ENCODE measurements at places on chromosomes 7 and 10. TPM values are rescaled to one million over a fixed set of nuclear protein-coding genes. Genes with fewer than 3 reads are reported as not detected.

GRCh38 chr7:98551611-98552273 is 65.3 kb upstream of the NPTX2 start:
- H3K27ac ChIP-seq: no peak overlapping the region
- no peaks in the 10 kb centered on the region for H3K36me3 ChIP-seq
- DNase-seq: no peak
- peaks cover 24% of the 10 kb centered on the region for H3K27me3 ChIP-seq
- no peak overlapping the region for H3K4me3 ChIP-seq
- no peaks in the 10 kb centered on the region for H3K4me1 ChIP-seq

DNA sequence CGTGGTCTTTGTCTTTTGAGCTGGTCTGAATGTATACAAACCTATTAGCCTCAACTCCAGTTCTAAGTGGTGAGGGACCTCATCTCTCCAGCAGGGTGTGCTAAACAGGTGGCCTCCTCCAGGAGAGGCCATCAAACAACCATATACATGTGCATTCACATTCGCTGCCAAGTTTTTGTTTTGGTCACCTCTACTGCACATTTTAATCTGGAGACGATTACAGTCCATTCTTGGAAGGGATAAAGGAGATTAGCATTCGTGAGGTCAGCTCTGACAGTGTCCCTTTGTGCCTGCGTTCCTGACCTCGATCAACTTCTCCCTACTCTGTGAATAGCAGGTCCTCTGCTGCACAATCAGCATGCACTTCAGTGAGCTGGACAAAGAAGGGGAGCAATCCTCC is 60.8 kb downstream of the RHOBTB1 start:
- H3K4me1 ChIP-seq: no peaks in the 10 kb centered on the region
- no peak overlapping the region for H3K4me3 ChIP-seq
- H3K36me3 ChIP-seq: peaks cover 49% of the 10 kb centered on the region

DNA sequence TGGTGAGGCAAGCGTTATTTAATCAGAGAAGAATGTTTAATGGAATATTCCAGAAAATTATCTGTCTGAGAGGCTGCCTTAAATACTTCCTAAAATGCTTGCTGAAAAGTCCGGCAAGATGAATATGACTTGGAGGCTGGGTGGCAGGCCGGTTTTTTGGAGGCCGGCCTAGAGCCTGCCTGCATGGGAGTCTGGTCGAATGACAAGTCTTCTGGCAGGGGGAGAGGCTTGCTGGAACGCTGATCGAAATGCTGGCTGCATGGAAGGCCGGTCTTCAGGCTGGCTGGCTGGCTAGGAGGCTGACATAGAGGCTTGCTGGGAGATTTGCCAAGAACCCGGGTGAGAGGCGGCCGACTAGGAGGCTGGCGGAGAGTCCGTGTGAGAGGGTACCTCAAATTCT is 135.7 kb downstream of the OR13A1 start:
- H3K4me1 ChIP-seq: peaks cover 24% of the 10 kb centered on the region
- no peak overlapping the region for H3K4me3 ChIP-seq
- H3K27me3 ChIP-seq: no peaks in the 10 kb centered on the region

DNA sequence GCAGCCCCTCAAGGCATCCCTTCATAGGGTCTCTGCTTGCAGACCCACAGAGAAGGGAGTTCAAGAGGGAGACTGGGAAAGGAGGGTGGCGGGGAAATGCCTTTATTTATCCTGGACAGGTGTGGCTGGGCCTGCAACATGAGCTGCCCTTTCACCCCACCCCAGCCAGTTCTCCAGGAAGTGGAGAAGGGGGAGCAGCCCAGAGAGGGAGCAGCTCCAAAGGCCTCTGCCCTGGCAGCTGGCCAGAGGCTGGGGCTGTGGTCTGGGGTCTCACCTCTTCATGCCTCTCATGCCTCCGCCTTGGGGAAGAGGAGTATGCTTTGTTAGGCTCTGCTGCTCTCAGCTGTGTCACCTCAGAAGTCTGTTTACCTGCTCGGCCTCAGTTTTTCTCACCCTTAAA is 3.1 kb downstream of the LDB3 start:
- no peak overlapping the region for H3K27ac ChIP-seq
- peaks cover 27% of the 10 kb centered on the region for H3K4me1 ChIP-seq
- H3K36me3 ChIP-seq: no peaks in the 10 kb centered on the region
- DNase-seq: no peak
- H3K27me3 ChIP-seq: no peaks in the 10 kb centered on the region

OR6B1 gene
- total RNA-seq: not detected

DNA sequence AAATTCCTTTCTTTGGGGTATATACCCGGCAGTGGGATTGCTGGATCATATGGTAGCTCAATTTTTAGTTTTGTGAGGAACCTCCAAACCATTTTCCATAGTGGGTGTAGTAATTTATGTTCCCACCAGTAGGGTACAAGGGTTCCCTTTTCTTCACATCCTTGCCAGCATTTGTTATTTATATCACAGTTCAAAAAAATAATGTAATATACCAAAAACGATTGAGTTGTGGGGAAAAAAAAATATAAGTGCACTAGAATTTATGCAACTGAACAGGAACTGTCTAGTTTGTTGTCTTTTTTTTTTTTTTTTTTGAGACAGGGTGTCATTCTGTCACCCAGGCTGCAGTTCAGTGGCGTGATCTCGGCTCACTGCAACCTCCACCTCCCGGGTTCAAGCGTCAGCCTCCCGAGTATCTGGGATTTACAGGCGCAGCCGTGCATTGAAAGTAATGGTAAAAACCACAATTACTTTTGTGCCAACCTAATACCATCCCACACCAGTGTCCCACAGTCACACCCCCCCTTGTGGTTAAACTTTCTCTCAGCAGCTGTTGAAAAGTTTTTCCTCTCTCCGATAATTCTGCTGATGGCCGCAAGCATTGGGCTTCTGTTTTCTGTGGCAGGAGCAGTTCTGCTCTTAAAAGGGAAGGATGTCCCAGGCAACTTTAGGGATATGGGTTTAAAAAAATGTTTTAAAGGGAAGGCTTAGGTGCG is 6.8 kb upstream of the LAT2 start:
- no peak for DNase-seq
- H3K4me1 ChIP-seq: no peaks in the 10 kb centered on the region
- H3K36me3 ChIP-seq: no peaks in the 10 kb centered on the region
- no peak overlapping the region for H3K27ac ChIP-seq
- peaks cover 14% of the 10 kb centered on the region for H3K27me3 ChIP-seq

DNA sequence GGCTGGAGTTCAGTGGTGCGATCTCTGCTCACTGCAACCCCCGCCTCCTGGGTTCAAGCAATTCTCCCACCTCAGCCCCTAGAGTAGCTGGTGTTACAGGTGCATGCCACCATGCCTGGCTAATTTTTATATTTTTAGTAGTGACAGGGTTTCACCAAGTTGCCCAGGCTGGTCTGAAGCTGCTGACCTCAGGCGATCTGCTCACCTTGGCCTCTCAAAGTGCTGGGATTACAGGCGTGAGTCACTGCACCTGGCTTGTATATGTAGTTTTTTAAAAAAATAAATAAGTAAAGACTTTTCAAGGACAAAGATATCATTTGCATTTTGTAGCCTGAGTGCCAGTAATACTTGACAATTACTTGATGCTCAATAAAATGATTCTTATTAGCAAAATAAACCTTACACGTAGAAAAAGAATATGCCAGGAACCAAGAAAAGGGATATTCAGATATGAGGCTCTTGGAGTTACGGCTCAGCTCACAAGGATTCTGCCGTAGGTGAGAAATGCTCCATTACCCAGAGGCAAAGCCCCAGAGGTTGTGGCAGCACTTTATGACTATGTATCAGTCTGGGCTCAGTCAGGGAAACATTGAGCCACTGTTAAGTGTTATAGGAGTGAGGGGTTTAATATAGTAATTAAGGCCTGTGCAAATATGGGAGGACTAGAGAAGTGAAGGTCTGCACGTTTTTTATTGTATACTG is 98.5 kb downstream of the TPST1 start:
- no peak overlapping the region for H3K4me3 ChIP-seq
- H3K27me3 ChIP-seq: no peaks in the 10 kb centered on the region
- no peak for DNase-seq
- H3K4me1 ChIP-seq: peaks cover 32% of the 10 kb centered on the region

DNA sequence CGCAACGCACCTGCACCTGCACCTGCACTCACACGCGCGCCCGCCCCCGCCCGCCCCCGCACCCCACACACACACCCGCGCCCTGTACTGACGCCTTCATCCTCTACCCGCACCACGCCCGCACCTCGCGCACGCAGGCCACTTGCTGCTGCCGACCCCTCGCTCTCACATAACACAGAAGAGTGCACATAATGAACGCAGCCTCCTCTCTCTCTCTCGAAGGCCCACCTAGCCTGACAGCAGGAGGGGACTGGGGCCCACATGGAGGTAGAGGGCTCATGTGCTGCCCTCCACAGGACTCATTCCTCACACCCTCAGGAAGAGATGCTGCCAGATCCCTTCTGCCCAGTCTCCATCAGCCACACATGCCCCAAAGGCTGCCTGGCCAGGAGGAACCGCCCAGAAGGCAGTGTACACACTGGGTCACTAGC is 432 bp upstream of the CAMK2B start:
- no peaks in the 10 kb centered on the region for H3K36me3 ChIP-seq
- peak overlapping the region; percentile 86 for H3K27ac ChIP-seq
- H3K27me3 ChIP-seq: peaks cover 72% of the 10 kb centered on the region
- H3K4me3 ChIP-seq: peak overlapping the region; percentile 97
- DNase-seq: no peak
- peaks cover 4% of the 10 kb centered on the region for H3K4me1 ChIP-seq

DNA sequence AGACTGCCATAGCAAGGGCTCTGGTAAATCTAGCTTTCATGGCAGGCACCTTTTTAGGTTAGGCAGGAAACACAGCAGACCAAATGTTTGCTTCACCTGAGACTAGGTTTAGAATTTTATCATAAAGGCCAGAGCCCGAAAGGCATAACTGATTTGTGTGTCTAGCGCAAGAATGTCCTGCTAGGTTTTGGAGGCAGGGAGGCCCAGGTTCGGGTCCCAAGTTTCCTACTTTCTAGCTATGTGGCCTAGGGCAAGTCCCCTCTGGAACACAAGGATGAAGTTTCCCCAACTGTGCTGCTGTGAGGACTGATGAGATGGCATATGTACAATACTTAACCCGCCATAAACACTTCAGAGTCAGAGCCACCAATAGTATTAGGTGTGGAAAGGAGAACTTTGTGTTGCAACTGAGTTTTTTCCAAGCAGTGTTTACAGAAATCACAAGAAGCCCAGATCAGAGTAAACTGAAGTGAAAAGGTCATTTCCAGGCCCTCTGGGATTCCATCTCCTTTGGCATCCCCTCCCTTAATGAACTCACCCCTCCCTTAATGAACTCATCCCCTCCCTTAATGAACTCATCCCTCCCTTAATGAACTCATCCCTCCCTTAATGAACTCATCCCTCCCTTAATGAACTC is 244.9 kb downstream of the SKAP2 start:
- peaks cover 9% of the 10 kb centered on the region for H3K4me1 ChIP-seq
- H3K4me3 ChIP-seq: no peak overlapping the region
- H3K36me3 ChIP-seq: no peaks in the 10 kb centered on the region
- DNase-seq: peak; percentile 20

GRCh38 chr7:19972876-19973275 is 199.5 kb upstream of the TMEM196 start:
- no peak overlapping the region for H3K4me3 ChIP-seq
- no peak overlapping the region for H3K27ac ChIP-seq
- no peaks in the 10 kb centered on the region for H3K36me3 ChIP-seq
- H3K27me3 ChIP-seq: no peaks in the 10 kb centered on the region

Measured in type B pancreatic cell (in vitro differentiated cells).